HAP-1 (cell line): ENCODE measurements at places on chromosomes 13 and 19.

DNA sequence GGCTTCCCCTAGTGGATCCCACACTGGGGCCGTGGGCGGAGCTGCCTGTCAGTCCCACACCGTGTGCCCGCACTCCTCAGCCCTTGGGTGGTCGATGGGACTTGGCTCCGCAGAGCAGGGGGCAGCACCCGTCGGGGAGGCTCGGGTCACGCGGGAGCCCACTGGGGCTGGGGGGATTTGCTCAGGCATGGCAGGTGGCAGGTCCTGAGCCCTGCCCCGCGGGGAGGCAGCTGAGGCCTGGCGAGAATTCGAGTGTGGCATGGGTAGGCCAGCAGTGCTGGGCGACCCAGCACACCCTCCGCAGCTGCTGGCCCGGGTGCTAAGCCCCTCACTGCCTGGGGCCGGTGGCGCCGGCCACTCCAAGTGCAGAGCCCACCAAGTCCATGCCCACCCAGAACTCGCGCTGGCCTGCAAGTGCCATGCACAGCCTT, 481.7 kb upstream of the PRR20A start:
- DNase-seq, result no peak

DNA sequence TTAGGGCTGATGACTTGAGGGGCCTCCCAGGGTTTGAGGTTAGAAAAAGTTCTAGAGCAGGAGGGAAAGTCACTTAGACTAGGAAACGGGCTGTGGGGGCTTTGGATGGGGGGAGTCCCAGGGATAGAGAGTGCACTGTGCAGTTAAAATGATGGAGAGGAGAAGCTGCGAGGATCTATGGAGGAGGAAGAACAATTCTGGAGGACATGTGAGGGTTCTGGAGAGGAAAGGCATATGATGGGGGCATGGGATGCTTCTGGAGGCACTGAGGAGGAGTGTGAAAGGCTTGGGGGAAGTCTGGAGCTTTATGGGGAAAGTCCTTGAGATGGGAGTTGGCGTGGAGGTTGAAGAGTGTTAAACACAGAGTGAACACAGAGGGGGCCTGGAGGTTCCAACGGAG, 2.2 kb downstream of the KCNC3 start:
- no peak for DNase-seq

DNA sequence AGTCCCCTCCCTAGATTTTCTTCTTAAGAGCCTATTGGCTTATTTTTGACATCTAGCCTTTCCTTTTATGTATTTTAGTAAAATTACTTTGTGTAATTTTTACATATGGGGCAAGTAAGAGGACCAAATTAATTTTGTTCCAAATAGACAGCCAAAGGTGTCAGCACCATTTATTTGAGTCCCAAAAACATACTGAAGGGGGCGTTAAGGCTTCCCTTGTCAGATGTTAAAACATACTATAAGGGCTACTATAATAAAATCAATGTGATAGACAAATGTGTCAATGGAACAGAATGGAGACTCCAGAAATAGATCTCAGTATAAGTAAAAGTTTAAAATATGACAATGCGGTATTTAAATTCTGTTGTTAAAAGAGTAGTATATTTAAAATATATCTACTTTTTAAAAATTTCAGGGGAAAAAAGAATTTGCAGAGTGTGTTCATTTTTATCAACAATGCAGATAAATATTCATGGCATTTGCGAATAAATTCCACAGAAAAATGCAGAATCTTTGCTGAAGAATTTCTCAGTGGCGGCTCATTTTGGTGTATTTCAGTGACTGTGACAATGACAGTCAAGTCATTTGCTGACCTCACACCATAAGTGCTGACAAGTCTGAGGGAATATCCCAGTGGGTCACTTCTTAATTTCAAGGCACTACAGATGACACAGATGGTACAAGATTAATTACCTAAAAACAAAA, 133.7 kb downstream of the MTUS2 start:
- no peak for DNase-seq

GRCh38 chr19:6038634-6039405, 60.9 kb upstream of the RANBP3 start:
- no peak for DNase-seq

GRCh38 chr19:13012690-13013608, 17.7 kb downstream of the NFIX start:
- no peak for DNase-seq

DNA sequence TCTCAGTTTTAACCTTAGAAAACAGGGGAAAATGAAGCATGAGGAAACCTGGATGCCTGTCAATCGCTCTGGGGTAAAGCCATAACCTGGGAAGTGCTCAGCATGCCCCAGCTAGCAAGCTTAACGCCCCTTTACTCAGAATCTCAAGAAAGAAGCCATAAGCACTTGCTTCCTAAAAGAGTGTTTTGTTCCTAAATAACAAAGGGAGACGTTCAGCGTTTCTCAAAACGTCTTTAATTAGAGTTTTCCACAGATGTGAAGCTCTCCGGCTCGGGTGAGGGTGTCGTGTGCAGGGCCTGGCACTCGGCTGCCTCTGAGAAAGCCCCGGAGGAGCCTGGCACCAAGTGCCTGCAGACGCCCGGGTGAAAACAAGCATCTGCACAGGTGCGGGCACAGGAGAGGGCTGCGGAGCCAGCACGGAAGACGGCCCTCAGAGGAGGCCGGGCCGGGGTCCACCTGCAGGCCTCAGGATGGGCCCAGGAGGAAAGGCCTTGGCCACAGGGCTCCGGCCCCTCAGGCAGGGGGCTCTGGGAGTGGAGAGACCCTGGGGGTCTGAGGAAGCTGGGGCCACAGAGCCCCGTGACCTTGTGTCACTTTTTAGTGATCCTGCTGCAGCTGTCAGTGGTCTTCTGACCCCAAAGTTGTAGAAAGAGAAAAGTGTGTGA, 6.2 kb downstream of the GAS6 start:
- no peak for DNase-seq

- DNase-seq, result no peak
Observed at GRCh38 chr13:23583491-23583890, 13.3 kb downstream of the TNFRSF19 start.

GRCh38 chr13:106028911-106029310, 506.6 kb downstream of the EFNB2 start:
- no peak for DNase-seq

- no peak for DNase-seq
Observed at GRCh38 chr13:90416519-90416918, 931.0 kb upstream of the MIR17HG start.

DNA sequence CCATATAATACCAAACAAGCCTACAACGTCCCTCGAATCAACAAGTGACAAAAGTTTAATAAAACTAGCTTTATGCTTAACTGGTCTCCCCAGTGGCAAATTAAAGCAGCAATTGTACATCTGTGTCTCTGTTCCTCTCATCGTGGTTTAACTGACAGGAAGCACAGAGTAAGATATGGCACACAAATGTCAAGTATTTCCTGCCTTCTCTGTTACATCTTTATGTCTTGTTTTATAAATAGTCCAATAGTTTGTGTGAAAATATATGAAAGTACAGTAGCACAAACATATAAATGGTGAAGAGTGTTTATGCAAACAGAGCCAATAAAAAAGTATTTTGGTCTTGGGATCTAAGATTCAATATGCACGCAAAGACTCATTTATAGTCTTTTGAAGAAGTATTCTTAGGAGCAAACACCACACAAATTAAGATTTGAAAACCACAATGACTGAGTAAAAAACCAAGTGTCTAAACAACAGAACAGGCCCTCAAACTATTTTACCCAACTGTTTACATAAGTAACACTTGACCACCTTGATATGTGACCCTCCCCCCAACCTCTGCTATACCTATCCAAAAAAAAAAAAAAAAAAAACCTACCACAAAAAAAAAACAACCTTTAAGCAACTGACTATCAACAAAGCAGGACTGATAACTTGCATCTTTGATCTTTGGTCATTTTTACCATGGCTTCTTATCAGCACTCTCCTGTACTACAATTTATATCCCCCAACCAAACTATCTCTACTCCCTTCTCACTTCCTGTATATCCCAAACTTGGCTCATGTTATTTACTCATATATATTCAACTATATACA, 14.0 kb downstream of the ELF1 start:
- no peak for DNase-seq

DNA sequence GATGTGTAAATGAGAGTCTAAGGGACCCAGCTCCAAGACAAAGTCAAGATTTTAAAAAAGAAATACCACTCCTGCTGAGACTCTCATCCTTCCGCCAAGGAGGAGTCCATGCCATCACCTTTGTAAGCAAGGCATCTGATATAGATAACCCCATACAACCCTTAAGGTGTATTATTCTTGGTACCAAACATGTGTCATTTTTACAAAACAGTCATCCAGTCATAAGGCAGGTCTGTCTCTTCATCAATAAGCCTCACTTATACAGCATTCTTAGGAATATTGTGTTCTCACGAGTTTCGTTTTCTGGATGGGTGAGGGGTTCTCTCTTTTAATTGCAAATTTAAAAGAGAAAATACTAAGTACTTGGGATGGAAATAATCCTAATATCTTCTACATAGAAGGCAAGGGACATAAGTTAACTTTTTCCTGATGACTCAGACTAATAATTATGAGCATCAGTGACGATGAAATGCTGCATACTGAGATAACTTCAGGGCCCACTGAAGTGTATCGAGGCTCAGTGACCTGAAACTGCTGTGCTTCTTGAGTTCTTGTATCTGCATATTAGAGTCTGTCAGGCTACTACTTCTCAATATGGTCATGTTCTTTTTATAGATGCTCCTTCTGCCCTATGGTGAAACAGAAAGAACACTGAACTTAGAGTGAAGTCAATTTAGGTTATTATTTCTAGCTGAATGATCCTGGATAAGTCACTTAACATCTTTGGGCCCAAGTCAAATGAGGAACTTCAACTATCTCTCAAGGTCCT, 166.6 kb downstream of the KLF12 start:
- no peak for DNase-seq

GRCh38 chr19:38457690-38458405, 24.4 kb downstream of the RYR1 start:
- no peak for DNase-seq

GRCh38 chr13:38636761-38637160, 50.1 kb upstream of the FREM2 start:
- no peak for DNase-seq

DNA sequence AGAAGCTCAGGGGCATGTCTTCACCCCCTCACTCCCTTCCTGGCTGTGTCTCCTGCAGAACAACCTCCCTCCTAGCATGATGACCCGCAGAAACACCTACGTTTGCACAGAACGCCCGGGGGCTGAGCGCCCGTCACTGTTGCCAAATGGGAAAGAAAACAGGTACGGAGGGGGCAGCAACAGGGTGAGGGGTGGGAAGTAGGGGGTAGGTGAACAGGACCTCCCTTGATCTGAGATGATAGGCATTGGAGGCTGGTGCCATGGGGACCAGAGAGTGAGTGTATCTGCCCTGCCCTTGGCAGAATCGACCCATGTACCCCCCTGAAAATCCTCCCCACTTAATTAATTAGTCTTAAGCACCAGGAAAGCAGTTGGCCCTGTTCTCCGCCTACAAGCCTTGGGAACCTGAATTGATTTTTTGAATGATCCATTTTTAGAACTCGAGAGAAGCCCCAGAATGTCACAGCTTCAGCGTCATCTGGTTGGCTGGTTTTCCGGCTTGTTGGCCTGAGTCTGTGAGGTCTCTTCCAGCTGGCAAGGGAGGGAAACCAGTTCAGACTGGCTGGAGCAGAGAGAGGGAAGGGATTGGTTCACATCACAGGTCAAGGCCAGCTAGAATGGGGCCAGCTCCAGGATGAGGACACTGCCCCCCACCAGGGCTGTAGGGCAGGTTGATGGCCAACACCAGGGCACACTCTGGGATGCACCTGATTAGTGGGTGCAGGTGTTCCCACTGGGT, 28.2 kb downstream of the CKM start:
- no peak for DNase-seq

- no peak for DNase-seq
Observed at GRCh38 chr19:29761575-29762232, 46.6 kb upstream of the C19orf12 start.

DNA sequence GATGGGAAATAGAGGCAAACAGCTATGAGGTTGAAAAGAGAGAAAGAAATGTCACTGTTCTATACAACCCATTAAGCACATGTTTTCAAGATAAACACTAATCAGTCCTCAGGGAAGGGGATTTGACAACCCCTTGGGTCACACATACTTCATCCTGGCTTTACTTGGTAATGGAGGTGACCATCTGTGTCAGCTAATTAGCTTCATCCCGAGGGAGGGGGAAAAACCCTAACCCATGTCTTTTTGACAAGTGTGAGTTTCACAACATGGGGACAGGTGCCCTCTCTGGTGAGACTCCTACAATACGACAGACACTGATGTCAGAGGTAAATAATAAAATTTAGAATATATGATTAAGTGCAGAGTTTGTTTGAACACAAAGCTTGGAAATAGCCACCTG, 43.1 kb downstream of the ZNF611 start:
- DNase-seq, result no peak

DNA sequence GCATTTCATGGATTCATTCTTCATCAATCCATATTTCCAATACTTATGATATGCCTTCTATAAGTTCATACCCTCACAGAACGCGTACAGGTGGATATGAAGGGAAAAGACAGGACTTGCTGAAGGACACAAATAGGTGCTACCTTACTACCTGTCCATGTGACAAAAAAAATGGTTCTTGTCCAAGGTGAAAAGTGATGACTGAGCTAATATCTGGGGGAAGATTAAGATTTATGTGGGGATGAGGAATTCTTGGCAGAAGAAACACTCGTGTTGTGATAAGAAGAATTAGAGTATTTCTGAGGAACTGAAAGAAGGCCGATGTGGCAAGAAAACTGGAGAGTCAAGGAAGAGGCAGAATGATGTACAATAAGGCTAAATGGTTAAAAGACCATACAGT, 356.4 kb upstream of the ATXN8OS start:
- no peak for DNase-seq

- no peak for DNase-seq
Observed at GRCh38 chr19:9958379-9958821, 22.1 kb upstream of the OLFM2 start.

- DNase-seq, result no peak
Observed at GRCh38 chr13:28047757-28048388, 52.5 kb downstream of the FLT3 start.

DNA sequence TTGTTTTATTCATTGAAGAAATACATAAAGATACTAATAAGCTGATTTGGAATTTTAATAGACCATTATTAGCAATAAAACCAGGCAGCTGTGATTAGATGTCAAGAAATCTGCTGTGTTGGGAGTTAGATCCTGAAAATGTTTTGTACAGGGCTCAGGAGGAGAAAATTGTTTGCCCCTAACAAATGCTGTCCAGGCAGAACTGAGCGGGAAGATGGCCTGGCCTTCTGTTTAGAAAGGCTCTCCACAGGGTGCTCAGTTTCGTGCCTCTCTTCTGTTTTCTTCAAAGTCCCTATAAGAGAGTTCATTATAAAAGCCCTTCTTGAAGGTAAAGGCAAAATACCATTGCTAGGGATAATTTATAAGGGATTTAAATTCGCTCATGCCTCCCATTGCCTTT, 64.1 kb downstream of the ERCC5 start:
- no peak for DNase-seq

GRCh38 chr19:17687141-17687856, 855 bp downstream of the UNC13A start:
- DNase-seq, result no peak

DNA sequence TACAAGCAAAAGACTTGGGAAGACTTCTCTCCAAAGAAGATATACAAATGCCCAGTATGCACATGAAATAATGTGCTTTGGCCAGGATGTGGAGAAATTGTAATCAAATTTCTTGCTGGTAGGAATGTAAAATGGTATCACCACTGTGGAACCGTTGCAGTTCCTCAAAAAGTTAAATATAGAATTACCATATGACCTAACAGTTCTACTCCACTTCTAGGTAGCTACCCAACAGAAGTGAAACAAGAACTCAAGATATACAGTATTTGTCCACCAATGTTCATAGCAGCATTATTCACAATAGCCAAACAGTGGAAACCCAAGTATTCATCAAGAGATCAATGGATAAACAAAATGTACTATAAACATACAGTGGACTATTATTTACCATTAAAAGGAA, 95.0 kb upstream of the KLF5 start:
- DNase-seq, result no peak
